ENCODE measurements at places on chromosomes 12 and 14. TPM values are rescaled to one million over a fixed set of nuclear protein-coding genes. Genes with fewer than 3 reads are reported as not detected.

Gene CD69
- not detected for total RNA-seq

Gene DEGS2
- total RNA-seq = 0.16 TPM

Gene STAC3
- 0.63 TPM for total RNA-seq

Gene ACOT4
- total RNA-seq = 0.32 TPM

Gene KRT78
- total RNA-seq = not detected

Gene INSM2
- not detected for total RNA-seq

Data from bronchial smooth muscle cell (primary cell).